Stimulated activated CD4-positive, alpha-beta T cell treated with anti-CD3 and anti-CD28 coated beads, Interleukin-4, amount 100 ng/mL, for 24 hours (primary cell): ENCODE measurements at places on chromosomes 6 and 20.
A peak's percentile ranks its signal among the peaks of the same experiment; 100 is the strongest.

GRCh38 chr6:136502786-136503185 lies 47.4 kb downstream of the MAP7 start:
- DNase-seq = no peak

- DNase-seq = peak; percentile 4
Observed at GRCh38 chr6:20630617-20631548, 96.6 kb downstream of the CDKAL1 start.

DNA sequence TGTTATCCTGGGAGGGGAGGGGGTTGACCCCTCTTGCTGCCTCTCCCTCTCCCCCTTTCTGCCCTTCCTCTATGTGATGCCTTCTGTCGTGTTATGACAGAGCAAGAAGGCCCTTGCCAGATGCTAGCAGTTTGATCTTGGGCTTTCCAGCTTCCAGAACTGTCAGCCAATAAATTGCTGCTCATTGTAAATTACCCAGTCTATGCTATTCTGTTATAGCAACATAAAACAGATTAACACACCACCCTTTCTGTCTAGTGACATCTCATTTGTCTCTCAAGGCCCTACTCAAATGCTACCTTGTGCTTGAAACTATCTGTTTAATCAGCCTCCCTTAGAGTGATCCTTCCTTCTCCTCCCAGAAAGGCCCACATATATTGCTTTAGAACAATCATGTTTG lies 16.4 kb upstream of the MAP3K4 start:
- no peak for DNase-seq

DNA sequence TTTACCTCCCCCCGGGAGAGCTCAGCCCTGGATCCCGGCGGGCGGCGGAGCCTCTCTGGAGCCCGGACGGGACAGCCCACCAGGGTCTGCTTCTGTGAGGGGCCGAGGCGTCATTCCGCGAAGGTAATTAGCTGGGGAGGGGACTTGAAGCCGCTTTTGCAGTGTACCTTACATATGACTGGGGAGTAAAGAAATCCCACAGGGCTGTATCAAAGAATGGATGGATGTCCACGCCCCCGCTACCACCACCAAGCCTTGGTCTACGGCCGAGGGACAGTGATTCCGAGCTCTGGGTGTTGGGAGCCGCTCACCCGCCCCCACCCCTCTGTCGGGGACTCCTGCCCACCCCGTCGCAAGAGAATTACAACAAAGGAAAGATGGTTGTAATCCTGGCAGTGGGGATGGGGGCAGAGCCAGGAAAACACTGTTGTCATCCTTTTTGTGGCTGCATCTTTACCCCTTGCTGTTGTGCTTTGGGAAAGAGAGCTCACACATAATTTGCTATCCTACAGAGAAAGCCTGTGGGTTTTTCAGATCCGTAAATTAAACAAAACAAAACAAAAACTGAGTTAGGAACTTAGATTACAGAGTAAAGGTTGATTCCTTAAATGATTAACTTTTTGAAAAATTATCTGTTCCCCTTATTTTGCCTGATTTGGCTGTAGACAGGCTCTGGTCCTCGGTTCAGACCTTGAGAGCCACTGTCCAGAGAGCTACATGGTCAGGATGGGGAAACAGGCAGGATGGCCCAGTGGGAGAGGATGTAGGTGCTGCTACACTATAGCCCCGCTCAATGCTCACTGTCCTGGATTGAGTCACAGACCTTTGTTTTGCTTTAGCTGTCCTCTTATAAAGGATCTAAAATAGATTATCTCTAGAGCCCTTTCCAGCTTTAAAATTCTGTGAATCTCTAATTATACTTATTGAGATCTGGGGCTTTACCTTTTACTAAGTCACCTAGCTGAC lies 997 bp upstream of the FBXO30 start:
- DNase-seq = no peak

- DNase-seq = peak; percentile 11
Observed at GRCh38 chr6:107488875-107489635, 862 bp upstream of the SOBP start.

- DNase-seq = no peak
Observed at GRCh38 chr6:5997420-5997987, 9.2 kb downstream of the NRN1 start.

DNA sequence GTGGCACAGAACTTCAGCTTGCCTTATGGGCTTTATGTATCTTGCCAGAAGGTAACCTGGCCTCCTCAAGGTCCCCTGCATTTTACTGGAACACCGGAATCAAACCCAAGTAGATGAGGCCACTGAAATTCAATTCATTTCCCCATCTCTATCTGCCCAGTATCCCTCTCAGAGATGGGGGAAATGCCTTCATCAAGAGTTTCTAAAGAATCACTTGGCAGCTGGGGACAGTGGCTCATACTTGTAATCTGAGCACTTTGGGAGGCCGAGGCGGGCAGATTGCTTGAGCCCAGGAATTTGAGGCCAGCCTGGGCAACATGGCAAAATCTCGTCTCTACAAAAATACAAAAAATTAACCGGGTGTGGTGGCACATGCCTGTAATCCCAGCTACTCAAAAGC lies 12.9 kb downstream of the MDGA1 start:
- no peak for DNase-seq

- DNase-seq = no peak
Observed at GRCh38 chr6:150887978-150888563, 22.6 kb downstream of the MTHFD1L start.

- DNase-seq = no peak
Observed at GRCh38 chr20:50565871-50566270, 55.7 kb downstream of the PTPN1 start.

- DNase-seq = no peak
Observed at GRCh38 chr6:20722455-20722854, 188.2 kb downstream of the CDKAL1 start.

DNA sequence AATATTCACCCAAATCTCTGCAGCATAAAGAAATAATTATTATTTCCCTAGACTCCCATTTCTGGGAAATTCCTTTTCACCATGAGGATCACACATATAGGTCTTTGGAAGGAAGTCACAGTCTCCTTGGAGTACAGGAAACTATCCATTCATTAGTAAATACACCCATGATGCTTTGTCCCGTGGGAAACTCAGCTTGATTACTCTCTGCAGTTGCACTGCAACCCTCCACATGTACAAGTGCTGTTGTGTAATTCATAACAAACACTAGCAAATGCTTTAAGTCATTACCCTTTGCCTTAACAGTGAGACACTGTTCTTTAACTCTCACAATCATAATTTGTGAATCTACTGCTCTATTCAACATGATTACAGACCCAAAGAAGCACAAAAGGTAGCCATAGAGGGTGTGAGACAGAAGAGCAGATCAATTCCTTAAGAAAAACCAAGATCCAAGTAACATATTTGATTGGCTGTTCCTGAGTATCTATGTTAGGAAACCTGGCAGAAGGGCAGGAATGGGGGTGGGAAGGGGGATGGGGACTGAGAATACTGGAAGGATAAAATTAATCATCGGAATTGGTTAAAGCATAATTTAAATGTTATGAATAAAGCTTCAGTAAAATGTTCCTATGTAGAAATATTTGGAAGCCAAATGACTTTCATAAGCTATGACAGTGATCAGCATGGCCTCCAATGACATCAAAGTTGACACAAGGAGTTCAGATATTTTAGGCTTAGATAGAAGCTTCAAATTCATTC lies 268.0 kb downstream of the HACE1 start:
- no peak for DNase-seq

GRCh38 chr6:1290805-1291204 lies 21.1 kb upstream of the FOXQ1 start:
- DNase-seq = no peak

- no peak for DNase-seq
Observed at GRCh38 chr6:5759571-5759970, 247.2 kb downstream of the NRN1 start.

- no peak for DNase-seq
Observed at GRCh38 chr6:126055449-126055848, 69.1 kb downstream of the TRMT11 start.

GRCh38 chr6:63640062-63640461 lies 4.5 kb downstream of the PHF3 start:
- no peak for DNase-seq

DNA sequence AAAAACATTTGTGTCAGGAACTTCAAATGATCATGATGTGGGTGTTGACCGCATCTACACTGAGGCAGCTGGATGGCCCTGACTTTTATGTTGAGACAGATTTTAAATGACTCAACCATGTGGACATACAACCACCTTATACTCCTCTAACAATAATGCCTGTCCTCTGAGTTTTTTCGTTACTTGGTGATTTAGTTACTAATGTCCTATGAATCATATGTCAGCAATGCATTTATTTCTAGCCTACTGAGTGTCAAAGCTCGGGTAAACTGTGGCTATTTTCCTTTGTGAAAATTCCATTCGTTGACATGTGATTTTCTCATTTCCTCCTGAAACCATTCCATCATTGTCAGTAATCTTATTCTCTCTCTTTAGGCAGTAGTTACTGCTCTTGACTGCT lies 38.9 kb upstream of the NKX2-4 start:
- DNase-seq = no peak

DNA sequence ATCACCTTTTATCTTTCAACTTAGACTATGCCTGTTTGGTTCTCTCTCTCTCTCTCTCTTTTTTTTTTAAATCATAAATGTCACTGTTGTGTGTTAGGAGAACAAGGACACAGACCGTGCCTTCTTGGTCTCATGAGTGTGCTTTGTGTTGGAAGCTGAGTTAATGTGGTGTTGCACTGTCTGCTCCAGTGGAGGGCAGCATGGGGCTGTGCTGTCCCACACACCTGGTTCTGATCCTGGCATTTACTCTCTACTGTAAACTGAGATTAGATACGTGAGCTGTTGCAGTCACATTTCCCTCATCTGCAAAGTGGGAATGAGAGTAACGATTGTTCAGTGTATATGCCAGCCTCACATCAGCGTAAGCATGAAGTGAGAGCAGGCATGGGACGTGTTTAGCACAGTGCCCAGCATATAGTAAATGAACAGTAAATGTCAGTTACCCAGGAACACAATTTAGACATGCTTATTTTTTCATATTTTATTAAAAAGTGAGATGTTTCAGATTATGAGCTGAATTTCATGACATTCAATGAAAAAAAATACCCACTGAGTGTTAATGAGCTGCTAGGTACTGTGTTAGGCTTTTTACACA lies 161.1 kb downstream of the FARS2 start:
- no peak for DNase-seq

GRCh38 chr6:149080511-149080910 lies 237.0 kb upstream of the TAB2 start:
- no peak for DNase-seq

DNA sequence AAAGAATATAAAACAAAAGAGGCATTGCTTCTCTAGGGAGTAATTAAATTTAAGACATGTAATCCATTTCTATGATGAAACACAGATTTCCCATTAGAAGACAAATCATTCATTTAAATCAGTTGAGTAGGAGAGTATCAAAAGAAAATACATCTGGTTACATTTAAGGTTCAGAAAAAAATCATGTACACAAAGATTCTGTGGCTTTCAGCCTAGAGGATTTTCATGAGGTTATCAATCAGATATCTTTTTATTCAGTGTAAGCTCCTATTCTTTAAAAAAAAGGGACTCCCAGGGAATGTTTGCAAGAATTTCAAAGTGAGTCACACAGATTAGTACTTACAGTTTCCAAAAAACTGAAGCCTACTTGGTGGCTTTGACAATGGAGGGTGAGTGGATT lies 24.9 kb downstream of the COL21A1 start:
- DNase-seq = no peak

DNA sequence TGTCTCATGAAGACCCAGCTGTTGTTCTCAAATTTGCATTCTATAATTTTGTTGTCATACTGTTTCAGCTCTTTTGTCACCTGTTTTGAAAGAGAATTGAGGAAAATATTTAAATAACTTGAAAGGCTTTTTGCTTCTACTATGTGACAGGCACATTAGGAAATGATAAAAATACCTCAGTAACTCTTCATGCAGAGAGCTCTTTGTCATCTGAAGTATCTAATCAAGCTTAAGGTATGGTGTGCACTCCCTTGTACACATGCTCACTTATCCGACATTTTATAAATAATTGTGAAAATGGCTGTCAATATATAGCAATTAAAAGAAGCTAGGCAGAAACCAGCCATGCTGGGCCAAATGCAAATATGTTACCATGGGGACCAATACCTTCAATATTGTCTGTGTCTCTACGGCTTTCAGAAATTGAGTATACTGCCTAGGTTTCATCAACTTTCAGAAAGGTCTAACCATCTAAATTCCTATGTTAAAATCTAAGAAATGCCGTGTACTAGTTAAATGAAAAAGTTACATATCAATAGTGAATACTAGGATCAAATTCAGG lies 349.0 kb downstream of the RNGTT start:
- no peak for DNase-seq

DNA sequence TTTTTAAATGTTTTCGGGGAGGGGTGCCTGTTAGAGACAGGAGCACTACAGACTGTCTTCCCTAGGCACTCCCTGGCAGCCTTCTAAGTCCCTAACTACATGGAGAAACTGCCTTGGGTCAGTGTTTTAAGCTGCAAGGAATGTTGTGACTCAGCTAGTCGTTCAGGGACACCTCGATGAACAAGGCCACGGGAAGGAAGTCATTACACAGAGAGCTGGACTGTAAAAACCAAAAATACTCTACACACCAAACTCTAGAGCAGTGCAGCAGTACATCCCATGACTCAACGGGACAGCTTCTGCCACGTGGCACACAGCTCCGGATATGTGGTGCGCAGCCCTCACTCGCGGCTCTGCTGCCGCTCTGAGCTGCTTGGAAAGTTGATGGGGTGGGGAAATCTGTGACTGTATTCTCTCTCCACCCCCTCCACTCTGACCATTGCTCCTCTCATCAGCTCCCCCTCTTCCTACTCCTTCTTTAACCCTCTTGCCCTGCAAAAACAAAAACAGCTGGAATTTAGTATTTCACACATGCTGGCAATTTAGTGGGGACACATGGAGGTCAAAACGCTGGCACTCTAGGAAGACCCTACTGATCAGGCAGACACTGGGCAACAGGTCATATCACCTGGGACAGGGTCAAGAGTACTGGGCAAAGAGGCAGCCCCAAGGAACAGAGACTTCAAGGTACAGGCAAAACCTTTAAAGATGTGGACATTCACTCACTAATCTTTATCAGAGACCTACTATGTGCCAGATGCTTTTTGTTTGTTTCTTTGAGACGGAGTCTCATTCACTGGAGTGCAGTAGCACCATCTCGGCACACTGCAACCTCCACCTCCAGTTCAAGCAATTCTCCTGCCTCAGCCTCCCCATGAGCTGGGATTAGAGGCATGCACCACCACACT lies 10.9 kb upstream of the LPIN3 start:
- DNase-seq = peak; percentile 65

GRCh38 chr20:54479138-54479906 lies 3.9 kb downstream of the DOK5 start:
- no peak for DNase-seq

- no peak for DNase-seq
Observed at GRCh38 chr6:28425944-28426541, 17.2 kb downstream of the ZSCAN23 start.
